ENCODE measurements at places on chromosomes 4 and X. TPM values are rescaled to one million over a fixed set of nuclear protein-coding genes. Genes with fewer than 3 reads are reported as not detected.

DNA sequence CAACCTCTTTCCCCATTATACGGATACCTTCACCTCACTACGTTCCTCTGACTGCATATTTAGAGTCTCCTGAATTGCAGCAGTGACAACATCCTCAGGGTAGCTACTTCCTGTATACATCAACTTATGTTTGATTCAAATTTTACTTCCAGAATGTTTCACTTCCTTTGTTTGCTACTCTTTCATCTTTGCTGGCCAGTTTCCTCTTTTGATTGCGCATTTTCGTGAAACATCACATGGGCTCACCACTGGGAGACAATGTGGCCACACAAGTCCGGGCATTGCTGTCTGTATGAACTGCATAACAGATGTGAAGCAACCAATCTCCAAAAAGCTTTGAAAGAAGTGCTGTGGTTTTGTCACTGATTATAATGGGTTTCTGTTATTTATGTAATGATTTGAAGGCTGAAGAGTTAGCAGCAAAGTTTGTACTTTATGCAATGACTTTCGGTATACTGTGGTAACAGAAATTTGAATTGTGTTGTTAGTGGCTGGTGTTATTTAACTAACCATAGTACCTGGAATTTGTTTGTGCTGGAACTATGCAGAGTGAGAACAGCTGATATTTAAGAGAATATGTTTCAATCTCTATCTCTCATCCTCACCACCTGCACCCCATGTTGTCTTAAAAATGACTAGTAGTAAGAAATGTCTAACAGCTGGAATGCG lies 7.4 kb downstream of the SNCA start:
- DNase-seq = no peak

- no peak for DNase-seq
Measured at GRCh38 chr4:152594978-152595925, 59.4 kb upstream of the FBXW7 start.

GRCh38 chr4:77500801-77501200 lies 104.8 kb upstream of the CXCL13 start:
- no peak for DNase-seq

DNA sequence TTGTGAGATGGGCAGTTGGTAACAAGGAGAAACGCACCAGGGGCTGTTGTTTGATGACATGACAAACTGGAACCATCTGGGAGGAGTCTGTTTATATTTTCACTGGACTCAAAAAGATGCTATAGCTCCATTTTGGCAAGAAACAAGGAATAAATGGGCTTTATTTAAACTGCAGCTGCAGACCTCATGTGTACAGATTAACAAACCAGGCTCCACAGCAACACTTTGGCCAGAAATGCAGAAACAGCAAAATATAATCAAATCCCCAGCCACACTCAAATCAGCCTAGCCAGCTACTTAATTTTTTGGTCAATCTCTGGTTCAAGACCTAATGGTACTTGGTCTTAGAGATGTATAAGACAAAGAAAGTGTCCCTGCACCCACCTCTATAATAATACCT lies 52.7 kb downstream of the ASB9 start:
- no peak for DNase-seq

TXLNG gene
- total RNA-seq = 5.1 TPM

GRCh38 chr4:38204339-38205035 lies 244.3 kb downstream of the PTTG2 start:
- no peak for DNase-seq

DNA sequence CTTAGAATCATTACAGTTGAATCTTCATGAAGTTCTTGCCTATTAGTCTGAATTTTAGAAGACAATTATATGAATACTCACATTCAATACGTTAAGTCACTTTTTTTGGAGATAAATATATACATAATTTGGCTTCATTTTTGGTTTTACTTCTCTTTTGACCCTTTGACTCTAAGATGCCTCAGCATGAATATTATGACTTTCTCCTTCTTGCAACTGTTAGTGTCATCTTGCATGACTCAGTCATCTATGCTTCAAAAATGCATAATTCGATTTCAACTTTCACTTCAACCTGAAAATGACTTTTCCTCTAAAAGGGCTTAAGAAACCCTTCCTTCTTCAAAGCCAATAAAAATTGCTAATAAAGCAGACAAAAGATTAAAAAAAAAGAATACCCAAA lies 1427.5 kb downstream of the ADGRL3 start:
- DNase-seq = no peak

GC gene
- total RNA-seq = not detected

DNA sequence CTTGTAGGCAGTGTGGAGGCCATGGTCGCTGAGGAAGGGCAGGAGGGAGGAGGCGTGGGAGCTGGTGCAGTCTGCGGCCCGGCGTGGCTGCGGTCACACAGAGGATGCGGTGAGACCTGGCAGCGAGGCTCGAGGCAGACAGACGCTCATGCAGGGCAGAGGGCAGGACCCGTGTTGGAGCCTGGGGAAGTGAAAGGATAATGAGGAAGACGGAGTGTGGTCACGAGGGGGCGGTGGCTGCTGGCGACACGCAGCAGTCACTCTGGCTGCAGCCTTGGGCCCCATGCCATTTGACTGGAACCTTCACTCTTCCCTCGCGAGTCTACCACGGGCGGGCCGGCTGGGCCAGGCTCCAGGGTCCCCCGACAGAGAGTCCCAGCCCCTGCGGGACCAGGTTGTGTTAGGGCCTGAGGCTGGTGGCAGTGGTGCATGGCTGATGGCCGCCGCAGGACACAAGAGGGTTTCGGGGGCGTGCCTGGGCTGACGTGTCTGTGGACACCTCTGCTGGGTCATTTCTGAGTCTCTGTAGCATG lies 68.8 kb upstream of the HGFAC start:
- DNase-seq = peak; percentile 68

TSPYL2 gene
- total RNA-seq = 37.0 TPM

- no peak for DNase-seq
Measured at GRCh38 chrX:120401301-120401700, 39.4 kb downstream of the ATP1B4 start.

RAB39B gene
- 0.11 TPM for total RNA-seq

ADH7 gene
- not detected for total RNA-seq

CT55 gene
- not detected for total RNA-seq

- no peak for DNase-seq
Measured at GRCh38 chrX:9494771-9495170, 29.9 kb downstream of the TBL1X start.

DNA sequence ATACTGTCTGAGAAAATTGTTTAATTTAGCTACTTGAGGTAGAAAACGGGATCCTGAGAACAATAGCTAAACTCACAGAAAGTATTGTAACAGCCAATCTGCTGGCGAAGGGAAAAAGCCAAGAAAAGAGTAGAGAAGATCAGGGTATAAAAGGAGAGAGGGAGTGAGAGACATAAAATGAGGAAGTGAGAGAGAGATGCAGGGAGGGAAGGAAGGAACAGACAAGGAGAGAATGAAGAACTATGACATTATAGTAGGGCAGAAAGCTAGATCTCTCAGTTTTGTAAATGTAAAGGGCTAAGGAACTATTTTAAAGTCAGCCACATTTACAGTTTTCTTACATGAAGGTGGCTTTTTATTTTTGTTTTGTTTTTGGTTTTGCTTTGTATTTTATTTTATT lies 1.6 kb upstream of the GIMD1 start:
- no peak for DNase-seq

DNA sequence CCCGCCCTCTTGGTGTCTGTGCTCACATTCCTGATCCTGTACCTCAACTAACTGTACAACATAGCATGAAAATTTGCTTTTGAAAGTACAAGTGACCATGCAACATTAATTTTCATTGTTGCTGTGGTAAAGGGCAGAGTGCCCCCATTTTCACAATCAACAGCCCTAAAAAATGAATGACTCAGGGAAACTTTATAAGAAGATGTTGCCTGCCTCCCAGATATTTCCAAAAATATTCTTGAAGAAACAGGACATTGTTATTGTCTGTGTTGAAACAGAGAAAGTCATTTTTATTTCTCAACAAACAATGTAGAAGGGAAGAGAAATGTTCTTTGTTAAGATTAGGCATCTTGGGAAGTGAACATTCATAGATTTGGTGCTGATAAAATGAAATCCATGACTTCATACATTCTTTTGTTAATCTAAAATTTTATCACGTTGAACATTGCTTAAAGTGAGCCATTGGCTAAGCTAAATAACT lies 113.9 kb upstream of the ANXA3 start:
- no peak for DNase-seq

HPGD gene
- 1.4 TPM for total RNA-seq

CXorf49 gene
- total RNA-seq = not detected

- no peak for DNase-seq
Measured at GRCh38 chrX:153763298-153763932, 634 bp upstream of the PLXNB3 start.

PPBP gene
- 1.2 TPM for total RNA-seq

DNA sequence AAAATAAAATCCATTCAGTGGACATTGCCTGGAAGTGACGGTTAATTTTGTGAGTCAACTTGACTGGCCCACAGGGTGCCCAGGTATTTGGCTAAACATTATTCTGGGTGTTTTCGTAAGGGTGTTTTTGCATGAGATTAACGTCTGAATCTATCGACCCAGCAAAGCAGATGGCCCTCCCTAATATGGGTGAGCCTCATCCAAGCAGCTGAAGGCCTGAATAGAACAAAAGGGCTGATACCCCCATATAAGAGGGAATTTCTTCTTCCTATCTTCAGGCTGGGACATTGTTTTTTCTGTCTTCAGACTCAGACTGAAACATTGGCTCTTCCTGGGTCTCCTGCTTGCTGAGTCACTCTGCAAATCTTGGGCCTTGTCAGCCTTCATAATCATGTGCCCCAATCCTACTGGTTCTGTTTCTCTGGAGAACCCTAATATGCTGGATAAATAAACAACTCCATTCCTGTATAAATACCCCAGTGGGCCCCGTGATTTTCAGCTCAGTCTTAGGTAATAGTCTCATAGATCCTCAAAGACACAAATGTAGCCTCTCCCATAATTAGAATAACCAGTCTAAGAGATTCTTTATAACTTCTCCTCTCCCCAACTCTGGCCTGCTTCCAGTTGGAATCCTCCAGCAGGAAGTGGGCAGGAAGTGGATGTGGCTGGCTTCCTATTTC lies 33.1 kb upstream of the DDX3X start:
- DNase-seq = no peak

H2BW2 gene
- total RNA-seq = not detected

DNA sequence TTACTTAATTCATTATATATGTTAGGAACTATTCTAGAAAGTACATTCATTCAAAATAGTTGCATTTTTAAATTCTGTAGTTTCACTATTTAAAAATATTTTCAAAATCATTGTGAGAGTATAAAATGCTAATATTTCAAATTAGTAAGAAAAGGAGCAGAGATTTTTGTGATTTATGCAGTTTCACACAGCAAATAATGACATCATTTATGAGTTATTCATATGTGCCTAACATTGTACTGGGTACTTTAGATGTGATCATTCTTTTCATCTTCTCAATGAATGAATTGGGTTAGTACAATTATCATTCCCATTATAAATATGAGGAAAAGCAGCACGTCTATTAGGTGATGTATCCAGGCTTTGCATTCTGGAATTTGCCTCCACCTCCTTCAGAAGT lies 1451.0 kb upstream of the IGFBP7 start:
- DNase-seq = no peak

GIMD1 gene
- total RNA-seq = not detected

FREM3 gene
- not detected for total RNA-seq

GRCh38 chrX:44462850-44463249 lies 79.8 kb downstream of the FUNDC1 start:
- no peak for DNase-seq

LEF1 gene
- 0.41 TPM for total RNA-seq

GRCh38 chr4:127533028-127533700 lies 99.6 kb upstream of the INTU start:
- peak; percentile 43 for DNase-seq

PRKG2 gene
- 0.74 TPM for total RNA-seq

XAGE2 gene
- total RNA-seq = not detected

Data from left ventricle myocardium inferior (tissue), 1 donor.